AG10803 (cell line): ENCODE measurements at places on chromosomes 1 and 21.

DNA sequence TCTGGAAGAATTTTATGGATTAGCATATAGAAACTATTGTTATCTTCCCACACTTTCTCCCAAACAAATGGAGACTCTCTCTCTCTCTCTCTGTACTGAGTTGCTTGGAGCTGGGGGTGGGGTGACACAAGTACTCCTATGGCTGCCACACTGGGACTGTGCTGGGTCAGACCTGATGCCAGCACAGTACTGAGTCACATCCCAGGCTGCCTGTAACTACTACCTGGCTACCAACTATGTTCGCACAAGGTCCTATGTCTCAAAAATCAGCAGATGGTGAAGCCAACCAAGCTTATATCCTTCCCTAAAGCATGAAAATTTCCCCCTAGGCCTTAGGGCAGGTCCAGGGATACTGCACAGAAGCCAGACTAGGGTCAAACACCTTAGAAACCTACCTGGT is 66.6 kb downstream of the FAF1 start:
- DNase-seq, result no peak

GRCh38 chr1:223724376-223724775 is 12.0 kb downstream of the CAPN2 start:
- DNase-seq, result no peak

- DNase-seq, result no peak
Measured at GRCh38 chr21:37415939-37416338, 49.4 kb downstream of the DYRK1A start.

GRCh38 chr1:62325681-62326080 is 6.4 kb upstream of the KANK4 start:
- peak; percentile 90 for DNase-seq

GRCh38 chr1:151720554-151720953 is 768 bp upstream of the RIIAD1 start:
- peak; percentile 29 for DNase-seq

GRCh38 chr1:5907966-5908365 is 84.3 kb downstream of the NPHP4 start:
- no peak for DNase-seq

DNA sequence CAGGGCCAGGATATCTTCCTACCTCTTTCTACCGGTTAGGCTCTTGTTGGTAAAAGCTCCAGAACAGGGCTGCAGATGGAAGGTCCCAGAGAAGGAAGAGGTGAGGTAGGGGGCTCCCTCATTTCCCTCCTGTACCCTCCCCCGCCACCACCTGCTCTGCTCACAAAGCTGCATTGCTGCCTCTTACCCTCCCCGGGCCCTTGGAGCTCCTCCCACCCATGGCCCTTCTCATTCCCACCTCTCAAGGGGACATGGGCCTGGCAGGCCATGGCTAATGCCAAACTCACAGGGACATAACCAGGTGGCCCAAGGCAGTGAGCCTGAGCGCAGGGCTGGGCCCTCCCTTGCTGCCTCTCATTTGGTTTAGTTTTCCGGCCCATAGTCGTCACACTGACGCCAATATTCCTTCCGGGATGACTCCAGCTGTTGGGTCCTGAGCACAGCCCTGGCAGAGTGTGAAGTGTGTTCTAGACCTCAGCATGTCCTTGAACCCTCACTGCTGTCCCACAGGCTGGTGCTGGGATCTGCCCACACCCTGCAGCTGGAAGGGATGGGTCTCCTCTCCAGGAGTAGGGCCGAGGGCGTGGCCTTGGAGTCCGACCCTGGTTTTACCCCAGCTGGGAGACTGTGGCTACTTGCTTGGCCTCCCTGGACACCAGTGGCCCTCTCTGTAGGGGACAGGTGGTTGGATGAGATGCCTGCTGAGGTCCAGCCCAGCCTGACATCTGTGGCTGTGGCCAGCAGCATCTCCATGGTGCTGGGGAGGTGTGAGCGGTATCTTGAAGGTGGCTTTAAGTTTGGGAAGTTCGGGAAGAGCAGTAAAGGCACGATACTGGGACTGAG is 104.6 kb downstream of the ARHGEF10L start:
- no peak for DNase-seq

DNA sequence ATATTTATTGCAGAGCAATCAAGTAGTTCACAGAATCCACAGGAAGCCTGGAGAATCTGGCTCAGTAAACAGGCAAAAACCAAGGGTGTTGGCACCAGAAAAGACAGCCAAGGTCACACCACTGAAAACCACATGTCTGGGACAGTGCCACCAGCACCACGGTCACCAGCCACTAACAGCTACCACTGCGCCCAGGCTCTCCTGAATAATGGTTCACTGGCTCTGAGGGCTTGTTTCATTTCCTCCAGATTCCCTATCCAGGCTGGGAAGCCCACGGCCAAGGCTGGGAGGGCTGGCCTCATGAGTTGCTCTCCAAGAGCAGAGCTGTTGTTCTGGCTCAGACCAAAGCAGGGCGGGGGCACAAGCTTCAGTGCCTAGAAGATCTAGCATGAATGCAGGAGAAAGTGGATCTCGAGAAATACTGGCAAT is 54.5 kb upstream of the PTGFRN start:
- DNase-seq, result peak; percentile 52

DNA sequence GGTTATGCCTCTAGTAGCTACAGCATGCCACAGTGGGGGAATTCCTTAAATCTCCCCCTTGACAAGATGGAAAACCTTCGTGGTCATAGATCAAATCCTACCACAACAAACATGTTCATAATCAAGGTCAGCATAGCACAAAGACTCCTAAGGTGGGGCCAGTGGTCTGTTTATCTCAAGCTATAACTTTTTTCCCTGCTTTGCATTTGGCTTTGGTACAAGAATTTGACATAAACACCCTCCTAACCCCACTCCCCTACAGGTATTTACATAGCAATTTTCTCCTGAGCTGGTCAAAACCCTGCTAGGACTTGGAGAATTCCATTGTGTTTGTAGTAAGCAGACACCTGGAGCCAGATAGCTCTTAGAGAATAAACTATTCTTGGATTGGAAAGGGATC is 58.5 kb downstream of the HIVEP3 start:
- no peak for DNase-seq

GRCh38 chr1:20493839-20494608 is 8.0 kb upstream of the CAMK2N1 start:
- peak; percentile 88 for DNase-seq

DNA sequence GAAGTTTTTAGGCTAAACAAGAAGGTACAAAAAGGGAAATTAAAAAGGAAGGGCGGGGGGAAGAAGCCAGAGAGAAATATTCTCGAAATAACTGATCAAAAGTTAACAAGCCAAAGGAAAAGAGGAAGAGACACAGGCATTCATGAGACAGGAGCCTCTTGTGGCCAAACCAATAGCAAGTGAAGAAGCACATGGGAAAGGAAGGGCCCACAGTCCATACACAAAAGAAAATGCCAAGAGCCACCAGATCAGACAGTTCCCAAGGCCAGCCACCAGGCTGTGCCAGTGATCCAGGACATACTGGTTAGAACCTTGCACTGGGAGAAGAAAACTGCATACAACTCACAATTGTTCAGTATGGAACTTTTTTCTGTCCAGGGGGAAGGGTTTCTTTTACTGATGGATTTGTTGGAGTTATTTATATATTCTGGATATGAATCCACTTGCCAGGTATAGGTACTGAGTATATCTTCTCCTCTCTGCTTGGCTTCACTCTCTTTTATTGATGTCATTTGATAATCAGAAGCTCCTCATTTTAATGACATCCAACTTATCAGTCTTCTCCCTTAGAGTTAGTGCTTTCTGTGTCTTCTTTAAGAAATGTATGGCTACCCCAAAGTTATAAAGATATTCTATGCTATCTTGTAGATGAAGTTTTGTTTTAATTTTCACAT is 76.8 kb downstream of the CD46 start:
- DNase-seq, result peak; percentile 86

- peak; percentile 89 for DNase-seq
Measured at GRCh38 chr1:70779571-70779970, 268.0 kb downstream of the PTGER3 start.

- no peak for DNase-seq
Measured at GRCh38 chr1:58031416-58031815, 515.1 kb downstream of the OMA1 start.

DNA sequence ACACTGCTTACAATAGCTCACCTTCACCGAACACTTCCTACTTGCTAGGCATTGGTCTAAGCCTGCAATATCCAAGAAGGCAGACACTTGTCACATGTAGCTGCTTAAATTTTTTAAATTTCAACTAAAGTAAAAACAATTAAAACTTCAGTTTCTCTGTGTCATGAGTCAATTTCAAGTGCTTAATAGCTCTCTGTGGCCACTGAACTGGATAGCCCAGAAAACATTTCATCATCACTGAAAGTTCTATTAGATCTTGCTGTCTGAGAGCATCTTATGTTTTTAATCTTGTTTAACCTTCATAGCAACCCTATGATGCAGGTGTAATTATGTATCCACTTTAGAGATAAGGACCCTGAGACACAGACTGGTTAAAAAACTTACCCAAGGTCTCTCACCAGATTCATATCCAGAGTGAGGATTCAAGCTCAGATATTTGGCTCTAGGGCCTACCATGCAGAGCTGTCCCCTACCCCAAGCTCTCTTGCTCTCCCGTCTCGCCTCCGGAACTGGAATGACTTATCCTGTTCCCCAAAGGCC is 2.6 kb upstream of the FCRL6 start:
- peak; percentile 29 for DNase-seq

GRCh38 chr21:31260790-31261189 is 83.3 kb downstream of the TIAM1 start:
- no peak for DNase-seq

GRCh38 chr21:34835526-34835925 is 166.7 kb downstream of the CLIC6 start:
- DNase-seq, result peak; percentile 85

GRCh38 chr1:55684131-55684650 is 469.0 kb upstream of the USP24 start:
- no peak for DNase-seq

DNA sequence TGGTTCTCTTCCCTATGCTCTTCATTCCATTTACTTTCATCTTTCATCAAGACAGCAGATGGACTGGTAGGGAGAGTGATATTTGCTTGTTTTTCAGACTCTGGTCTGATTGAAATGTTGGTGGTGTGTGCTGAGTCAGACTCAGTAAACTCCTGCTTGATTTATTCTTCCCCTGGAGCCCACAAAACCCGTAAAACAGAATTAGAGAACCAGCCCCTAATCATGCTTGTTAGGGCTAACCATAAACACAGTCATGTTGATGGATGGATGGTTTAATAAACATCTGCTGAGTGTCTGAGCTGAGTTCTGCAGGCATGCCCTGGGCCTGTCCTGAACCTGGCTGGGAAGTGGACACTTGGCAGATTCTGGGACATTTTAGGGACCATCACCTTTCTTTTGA is 24.8 kb downstream of the NOS1AP start:
- peak; percentile 26 for DNase-seq

GRCh38 chr1:64425521-64425920 is 44.4 kb upstream of the CACHD1 start:
- no peak for DNase-seq

- DNase-seq, result peak; percentile 22
Measured at GRCh38 chr21:43865540-43866259, 677 bp downstream of the AGPAT3 start.

GRCh38 chr1:15008783-15009729 is 144.5 kb upstream of the TMEM51 start:
- no peak for DNase-seq

GRCh38 chr1:50929376-50929958 is 30.6 kb downstream of the FAF1 start:
- peak; percentile 56 for DNase-seq

GRCh38 chr1:12456979-12457378 is 161.0 kb downstream of the DHRS3 start:
- DNase-seq, result peak; percentile 93

DNA sequence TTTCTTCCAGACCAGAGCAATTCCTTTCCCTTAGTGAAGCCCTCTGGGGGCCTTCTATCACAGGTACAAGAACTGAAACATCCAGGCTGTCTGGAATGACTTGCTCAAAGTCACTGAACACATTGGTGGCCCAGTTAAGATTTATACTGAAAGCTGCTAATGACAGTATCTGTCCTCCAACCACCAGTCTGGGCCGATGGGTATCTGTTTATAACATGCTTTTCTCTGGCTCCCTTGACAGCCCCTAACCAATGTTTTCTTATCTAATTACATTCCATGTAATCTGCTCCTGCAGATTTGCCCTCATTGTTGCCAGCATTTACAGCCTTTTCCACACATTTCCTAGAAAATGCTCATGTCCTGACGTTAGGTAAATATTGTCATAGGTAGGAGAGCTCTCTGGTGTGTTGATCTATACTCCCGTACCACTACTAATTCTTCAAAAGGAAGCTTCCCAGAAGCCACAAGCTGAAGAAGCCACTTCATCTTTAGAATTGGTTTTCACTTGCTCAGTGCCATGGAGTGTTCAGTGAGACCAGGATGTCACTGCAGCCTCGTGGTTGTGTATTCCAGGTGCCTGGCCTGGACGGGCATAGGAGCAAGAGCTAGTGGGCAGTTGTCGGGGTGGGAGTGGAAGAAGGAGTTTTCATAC is 163.9 kb downstream of the TSEN15 start:
- DNase-seq, result no peak

- DNase-seq, result no peak
Measured at GRCh38 chr1:156384007-156384406, 15.0 kb downstream of the RHBG start.

DNA sequence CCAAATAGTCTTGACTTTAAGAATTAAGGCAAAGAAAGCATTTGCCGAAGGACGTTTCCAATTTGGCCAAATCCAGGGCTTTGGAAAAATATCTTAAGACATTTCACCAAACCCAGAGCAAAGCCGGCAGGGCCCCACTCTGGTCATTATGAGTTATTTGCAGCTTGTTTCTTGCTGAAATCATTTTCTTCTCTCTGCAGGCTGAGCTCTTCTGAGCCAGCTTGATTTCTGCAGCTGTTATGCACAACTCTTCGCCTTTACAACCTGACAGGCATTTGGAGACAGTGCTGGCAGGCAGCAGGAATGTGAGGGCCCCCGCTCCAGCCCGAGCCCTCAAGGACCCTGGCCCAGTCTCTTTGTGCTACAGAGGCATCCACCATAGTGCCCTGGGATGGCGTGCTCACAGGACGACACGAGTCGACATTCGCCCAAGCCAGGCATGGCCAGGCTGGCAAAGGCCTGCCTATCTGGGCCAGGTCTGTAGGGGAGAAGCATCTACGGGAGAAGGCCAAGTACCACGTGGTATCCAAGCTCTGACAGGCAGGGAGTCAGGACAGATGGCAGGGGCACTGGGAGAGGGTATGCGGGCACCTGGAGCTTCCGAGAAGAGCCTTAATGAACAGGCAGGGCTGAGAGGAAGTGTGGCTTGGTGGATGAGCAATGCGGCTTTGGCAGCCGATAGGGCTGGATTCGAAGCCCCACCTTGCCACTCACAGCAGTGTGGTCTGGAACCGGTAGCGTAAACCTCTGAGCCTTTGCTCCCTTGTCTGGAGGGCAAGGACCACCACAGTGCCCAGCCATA is 32.3 kb downstream of the SYF2 start:
- no peak for DNase-seq

GRCh38 chr1:166969074-166969677 is 6.2 kb downstream of the ILDR2 start:
- DNase-seq, result no peak

DNA sequence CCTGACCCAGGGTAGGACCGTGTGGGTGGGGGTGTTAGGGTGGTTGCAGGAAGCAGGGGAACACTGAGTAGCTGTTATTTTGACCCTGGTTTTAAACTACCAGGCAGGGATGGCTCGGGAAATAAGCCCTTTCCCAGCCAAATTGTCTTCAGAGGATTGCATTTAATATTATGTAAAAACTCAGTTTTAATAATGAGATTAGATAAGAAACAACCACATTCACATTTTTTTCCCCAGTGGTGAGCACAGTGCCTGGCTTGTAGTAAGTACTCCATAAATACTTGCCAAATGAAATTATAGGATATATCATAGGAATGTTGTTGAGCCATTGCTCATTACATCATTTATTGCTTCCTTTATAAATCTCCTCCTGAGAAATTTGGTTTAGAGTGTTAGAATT is 3.1 kb upstream of the ACP6 start:
- peak; percentile 28 for DNase-seq
